ENCODE measurements at places on chromosomes 3 and 15.

- no peak for DNase-seq
Observed at GRCh38 chr15:38721568-38721945, 156.9 kb upstream of the RASGRP1 start.

GRCh38 chr3:139198929-139199328, 144.9 kb upstream of the MRPS22 start:
- DNase-seq, result no peak

GRCh38 chr3:158925021-158925420, 123.2 kb downstream of the MFSD1 start:
- DNase-seq, result no peak

DNA sequence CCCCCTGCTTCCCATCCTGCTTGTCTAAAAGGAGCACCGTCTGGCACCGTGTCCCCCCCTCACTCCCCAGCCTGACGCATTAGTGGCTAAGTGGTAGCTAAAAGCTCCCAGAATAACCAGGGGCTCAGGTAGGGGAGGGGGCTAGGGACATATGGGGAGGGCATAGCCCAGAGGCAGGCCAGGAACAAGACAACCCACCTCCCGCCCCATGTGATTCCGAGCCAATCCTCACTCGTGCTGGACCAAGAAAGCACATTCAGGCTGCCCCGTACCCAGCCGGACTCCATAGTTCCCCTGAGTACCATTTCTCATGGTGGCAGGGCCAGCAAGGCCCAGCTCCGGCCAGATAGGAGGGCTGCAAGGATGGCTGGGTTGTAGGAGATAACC, 11.5 kb downstream of the SEMA7A start:
- DNase-seq, result no peak

DNA sequence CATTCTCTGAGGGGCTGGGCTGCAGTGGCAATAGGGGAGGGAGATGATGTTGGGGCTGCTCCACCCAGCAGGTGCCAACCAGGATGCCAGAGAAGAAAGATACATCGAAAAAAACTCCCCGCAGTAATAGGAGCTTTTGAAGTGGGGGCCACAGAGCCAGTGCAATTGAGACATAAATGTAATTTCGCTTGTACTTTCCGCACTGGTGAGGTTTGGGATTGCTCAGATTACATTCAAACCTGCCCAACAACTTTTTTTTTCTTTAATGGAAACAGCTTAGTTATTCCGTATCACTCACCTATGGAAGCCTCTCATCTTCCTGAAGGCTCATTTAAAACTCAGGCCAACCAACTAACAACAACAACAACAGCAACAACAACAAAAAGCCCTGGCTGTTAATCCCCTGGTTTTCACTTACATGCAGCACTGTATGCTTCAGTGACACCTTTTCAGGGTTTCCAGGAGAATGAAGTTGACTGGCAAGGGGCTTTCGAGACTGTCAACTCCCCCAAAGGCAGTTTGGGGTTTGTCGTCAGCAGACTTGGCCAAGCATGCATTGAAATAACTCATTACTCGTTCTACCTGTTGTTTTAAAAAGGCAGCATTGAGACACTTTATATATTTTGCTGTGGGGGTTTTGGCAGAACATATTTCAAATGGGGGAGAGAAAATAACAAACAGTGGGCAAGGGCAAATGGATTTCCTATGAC, 163.8 kb downstream of the EBLN2 start:
- no peak for DNase-seq

GRCh38 chr15:49934487-49934886, 184.5 kb downstream of the ATP8B4 start:
- no peak for DNase-seq

DNA sequence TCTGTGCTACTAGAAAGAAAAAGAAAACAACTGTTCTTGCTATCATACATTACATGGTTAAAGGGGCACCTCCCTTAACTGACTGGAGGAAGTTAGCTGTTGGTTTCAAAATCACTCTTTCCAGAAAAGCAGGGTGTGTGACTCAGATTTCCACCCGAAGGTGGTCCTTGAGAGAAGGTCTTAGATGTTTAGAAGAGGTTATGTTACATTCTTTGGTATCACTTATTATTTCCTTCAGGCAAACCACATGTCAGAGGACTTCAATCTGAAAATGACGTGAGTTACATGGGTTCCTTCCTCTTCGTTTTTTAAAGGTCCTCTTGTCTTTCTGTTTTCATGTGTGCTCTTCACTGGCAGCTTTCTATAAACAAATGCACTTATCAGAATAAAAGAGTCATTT, 307.9 kb upstream of the CBLB start:
- peak; percentile 26 for DNase-seq

- DNase-seq, result no peak
Observed at GRCh38 chr3:161355508-161355907, 15.8 kb downstream of the SPTSSB start.

GRCh38 chr3:190188197-190188596, 67.5 kb upstream of the P3H2 start:
- no peak for DNase-seq

- no peak for DNase-seq
Observed at GRCh38 chr3:126258670-126259069, 78.3 kb upstream of the ALDH1L1 start.

DNA sequence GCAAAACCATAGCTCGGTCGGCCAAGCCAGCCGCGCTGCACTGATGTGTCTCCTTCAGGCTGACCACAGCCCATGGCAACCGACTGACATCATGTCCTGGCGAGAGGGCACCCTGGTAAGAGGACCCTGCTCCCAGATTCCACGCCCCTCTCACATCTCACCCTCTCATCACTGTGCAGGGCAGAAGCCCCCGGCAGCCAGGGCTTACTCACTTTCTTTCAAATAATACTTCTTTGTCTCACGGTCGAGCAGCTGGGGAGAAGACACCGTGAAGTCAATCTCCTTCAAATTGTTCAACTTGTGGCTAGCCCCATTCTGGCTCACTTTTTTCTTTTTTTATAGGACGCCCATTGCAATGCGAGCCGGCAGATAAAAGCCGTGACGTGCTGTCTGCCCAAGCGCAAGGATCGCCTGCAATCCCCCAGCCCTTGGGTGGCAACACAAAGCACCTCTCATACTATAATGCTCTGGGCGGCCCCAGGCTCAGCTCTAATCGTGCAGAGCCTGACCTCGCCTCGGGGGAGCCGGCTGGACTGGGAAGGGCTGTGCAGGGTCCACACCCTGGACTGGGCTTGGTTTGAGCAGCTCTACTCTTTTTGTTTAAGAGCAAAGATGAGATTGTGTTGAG, 33.6 kb downstream of the VGLL4 start:
- no peak for DNase-seq
